Stimulated activated CD4-positive, alpha-beta T cell treated with anti-CD3 and anti-CD28 coated beads, Interleukin-15, amount 100 ng/mL, for 24 hours (primary cell): ENCODE measurements at places on chromosomes 7 and 10.
A peak's percentile ranks its signal among the peaks of the same experiment; 100 is the strongest.

DNA sequence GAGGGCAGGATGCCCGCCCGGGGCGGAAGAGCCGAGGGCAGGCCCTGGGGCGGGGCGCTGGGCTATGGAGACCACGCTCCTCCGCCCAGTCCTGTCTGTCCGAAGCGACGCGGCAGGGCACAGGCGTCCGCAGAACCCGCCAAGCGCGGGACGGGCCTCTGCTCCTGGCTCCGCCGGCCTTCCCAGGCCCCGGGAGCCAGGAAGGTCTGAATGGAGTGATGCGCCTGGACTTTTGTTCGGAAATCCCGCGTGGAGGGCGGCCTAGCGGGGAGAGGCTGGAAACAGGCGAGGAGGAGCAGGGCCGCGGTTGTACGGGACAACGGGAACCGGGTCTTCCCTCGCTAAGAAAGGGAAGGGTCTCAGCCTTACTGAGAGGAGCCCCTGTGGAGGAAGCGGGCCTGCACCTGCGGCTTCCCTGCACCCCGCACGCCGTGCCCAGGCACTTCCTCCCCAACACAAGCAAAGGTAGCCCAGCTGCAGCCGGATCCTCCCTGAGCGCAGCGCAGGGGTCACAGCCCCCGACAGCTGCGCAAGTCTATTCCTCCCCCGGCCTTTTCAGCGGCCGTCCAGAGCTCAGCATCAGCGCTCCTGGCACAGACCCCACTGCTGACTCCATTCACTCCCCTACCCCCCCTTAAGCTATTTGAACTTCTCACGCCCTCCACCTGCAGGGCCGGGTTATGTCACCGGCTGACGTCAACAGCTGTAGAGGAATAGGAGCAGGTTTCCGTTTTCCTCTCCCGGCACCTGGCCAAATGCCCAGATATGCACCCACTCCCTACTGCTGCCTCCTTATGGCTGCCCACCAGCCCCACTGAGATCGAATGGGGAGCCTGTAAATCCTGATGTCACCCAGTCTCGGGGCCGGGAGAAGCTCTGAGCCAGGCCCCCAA is 143.2 kb upstream of the RET start:
- peak; percentile 24 for DNase-seq

DNA sequence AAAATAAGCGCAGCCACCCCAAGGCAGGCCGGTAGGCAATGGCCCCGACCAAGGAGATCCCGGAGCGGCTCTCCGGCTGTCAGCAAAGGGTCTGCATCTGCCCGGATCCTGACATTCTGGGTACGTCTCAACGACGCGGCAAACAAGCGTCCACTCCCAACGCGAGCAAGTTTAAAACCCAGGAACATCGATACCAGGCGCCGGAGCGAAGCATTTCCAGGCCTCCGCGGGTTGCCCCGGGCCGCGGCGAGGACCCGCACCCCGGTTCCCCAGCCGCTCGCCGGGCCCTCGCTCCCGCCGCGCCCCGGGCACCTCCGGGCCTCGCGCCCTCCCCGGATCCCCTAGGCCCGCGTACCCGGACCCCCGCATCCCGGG is 453 bp downstream of the URGCP start:
- peak; percentile 39 for DNase-seq

DNA sequence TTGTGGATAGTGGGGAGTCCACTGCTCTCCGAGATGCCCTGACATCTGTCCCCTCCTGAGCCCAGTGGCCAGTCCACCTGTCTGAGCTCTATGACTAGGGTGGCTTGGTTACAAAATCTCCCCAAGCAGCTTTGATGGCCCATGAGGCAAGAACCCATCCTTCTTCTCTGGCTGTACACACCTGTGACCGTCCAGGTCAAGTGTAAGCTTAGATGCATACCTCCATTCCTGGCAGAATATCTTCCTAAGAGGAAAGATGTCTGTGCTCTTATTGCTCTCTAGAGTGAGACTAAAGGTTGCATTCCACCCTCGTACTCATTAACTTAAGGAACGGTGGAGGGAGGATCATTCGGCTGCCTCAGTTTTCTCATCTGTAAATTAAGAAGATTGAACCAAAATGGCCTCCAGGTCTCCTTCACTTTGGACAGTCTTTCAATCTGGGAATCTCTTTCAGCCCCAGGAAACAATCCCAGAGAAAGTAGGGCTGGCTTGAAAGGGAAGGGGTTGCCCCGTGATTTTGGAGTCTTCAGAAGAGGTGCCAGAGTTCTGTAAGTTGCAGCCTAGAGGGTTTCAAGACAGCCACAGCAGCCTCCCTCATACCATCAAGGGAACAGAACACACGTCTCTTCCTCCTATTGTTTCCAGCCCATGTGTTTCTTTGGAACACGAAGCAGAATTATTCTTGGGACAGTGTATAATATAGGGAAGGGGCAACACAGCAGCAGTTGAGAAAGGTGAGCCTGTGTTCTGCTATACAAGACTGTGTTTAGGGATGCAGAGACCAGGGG is 5.5 kb downstream of the HOXA4 start:
- DNase-seq = no peak

GRCh38 chr7:45682836-45683555 is 108.8 kb downstream of the ADCY1 start:
- DNase-seq = no peak

DNA sequence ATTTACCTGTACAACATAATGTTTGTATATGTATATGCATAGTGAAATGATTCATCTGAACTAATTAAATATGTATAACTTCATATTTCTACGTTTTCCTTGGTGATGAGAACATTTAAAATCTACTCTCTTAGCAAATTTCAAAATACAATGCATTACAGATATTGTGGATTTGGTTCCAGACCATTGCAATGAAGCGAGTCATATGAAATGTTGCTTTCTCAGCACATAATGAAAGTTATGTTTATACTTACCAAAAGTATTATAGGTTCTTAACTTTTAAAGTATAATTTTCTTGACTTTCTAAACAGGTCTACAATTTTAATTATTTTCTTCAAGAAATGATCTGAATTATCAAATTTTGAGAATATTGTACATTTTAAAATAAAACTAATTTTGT is 189.2 kb downstream of the CSTF2T start:
- no peak for DNase-seq

- peak; percentile 86 for DNase-seq
These were observed 3.4 kb upstream of the PRKCQ start for GRCh38 chr10:6583447-6583846.

GRCh38 chr10:78207216-78207615 is 173.6 kb downstream of the RPS24 start:
- no peak for DNase-seq

- DNase-seq = no peak
These were observed 16.4 kb downstream of the ZNF488 start for GRCh38 chr10:47367646-47368045.

DNA sequence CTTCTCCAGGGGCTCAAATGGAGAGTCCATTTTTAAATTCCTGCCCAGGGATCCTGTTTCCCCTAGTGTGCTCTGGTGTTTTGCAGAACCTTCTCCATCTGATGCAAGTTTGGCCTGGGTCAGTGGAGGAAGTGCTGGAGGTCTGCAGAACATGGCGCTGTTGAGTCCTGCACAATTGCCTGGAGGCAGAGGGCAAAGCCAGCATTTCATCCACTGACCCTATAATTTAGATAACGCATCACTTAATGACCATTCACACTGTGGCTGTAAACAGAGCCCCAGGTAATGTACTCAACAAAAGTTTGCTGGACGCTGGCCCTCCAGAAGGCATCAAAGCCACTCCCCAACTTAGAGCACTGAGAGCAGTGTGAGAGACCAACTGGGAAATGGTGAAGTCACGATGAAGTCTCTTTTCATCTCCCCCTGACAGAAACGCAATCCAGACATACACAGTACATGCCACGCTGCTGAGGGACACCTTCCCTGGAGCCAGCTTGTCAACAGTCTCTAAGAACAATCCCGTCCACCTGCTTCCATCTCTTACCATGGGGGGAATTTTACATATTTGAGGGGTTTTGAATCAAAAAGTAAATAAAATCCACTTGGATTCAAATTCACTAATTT is 13.4 kb downstream of the C10orf71 start:
- DNase-seq = no peak

- no peak for DNase-seq
These were observed 401.6 kb downstream of the MAGI2 start for GRCh38 chr7:79051915-79052314.

GRCh38 chr7:150914966-150915365 is 62.6 kb downstream of the AOC1 start:
- DNase-seq = no peak

- peak; percentile 20 for DNase-seq
These were observed 92.7 kb upstream of the GDF10 start for GRCh38 chr10:47207281-47207615.

GRCh38 chr7:125934539-125934938 is 1004.9 kb upstream of the POT1 start:
- DNase-seq = no peak

GRCh38 chr7:122300211-122300932 is 4.2 kb downstream of the FEZF1 start:
- no peak for DNase-seq

GRCh38 chr7:11185179-11185815 is 211.6 kb downstream of the PHF14 start:
- no peak for DNase-seq

DNA sequence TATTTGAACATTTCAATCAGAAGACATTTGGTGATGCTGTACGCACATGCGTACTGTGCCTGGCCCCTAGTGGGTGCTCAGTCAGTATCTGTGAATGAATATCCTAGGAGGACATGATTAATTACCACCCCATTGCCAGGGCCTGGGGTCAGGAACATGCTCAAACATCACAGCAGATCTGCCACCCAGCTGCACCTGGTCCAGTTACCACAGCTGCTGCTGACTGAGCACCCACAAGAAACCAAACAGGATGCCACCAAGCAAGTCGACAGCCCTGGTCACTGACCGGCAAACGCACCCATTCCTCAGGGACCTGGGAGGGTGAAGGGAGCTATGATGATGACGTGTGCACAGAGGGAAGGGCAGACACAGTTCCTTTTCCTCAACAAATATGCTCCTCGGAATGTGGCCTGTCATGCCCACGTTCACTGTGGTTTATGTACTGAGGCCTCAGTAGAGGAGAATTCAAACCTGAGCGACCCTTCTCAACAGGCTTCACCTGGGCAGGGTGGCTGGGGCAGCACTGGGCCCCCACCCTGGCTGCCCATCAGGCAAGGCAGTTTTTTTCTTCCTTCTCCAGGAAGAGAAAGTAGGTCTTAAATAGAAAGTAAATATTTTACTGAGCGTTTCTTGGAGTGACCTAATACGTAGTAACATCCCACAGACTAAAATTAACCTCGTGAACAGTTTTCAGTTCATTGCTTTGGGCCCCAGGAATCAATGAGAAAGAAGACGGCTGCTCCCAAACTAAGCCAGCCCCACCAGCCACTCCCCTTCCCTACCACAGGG is 13.4 kb downstream of the CTBP2 start:
- DNase-seq = no peak

GRCh38 chr10:48316236-48316635 is 9.8 kb downstream of the MAPK8 start:
- no peak for DNase-seq

DNA sequence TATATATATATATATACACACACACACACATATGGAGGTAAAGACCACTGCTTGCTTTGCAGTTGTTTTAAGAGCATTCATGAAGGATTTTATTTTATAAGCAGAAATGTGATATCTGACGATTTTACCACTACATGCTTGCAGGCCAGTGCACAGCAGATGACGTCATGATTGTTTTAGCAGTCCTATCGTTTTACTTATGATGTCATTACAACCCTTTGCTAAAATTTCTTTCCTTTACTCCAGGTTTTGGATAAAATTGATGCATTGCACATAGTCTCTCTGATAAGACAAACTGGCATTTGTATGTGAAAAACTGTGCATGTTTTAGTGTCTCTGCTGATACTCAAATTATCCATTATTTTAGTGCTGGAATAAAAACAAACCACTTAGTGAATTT is 9.2 kb downstream of the EGFR start:
- DNase-seq = no peak

GRCh38 chr7:111192614-111193413 is 101.9 kb downstream of the LRRN3 start:
- no peak for DNase-seq

- DNase-seq = no peak
These were observed 726 bp downstream of the MCU start for GRCh38 chr10:72692744-72692993.

DNA sequence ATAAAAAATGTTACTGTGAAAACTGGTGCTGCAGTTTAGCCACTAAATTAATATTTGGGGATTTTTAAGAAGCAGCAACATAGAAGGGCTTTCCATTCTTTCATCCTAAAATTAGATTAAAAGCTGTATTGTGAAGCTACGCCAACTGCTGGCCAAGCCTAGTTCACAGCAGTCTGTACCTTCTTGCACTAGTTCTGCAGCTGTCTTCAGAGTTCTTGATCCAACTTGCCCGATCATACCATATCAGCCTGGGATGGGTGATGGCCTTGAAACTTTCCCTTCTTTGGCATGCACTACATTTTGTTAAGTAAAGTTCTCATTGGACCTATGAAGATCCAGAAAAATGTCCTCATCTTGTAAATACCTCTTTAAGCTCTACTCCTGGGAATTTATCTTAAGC is 20.3 kb upstream of the PANK1 start:
- DNase-seq = no peak

DNA sequence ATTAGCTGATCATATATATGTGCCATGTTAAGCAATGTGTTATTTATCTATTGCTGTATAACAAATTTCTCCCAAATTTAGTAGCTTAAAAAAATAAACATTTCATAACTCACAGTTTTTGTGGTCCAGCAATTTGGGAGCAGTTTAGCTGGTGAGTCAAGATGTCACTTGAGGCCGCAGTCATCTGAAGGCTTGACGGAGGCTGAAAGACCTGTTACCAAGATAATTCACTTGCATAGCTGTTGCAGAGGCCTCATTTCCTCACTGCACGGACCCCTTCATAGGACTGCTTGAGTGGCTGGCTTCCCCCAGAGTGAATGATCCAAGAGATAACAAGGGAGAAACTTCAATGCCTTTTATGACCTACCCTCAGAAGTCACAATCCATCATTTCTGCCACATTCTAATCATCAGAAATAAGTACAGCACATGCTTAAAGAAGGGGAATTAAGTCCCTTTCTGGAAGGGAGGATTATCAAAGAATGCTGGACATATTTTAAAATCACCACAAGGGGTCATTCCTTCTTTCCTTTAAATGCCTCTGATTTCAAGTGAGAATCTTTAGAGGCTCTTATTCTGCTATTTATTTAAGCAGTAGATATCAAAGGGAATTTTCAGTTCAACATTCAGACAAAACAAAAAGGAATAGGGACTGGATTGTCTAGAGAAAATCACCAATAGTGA is 10.5 kb upstream of the SRPK2 start:
- no peak for DNase-seq

- no peak for DNase-seq
These were observed 380.7 kb downstream of the DNAJB6 start for GRCh38 chr7:157717211-157718174.

- DNase-seq = no peak
These were observed 792.6 kb upstream of the C7orf33 start for GRCh38 chr7:147798001-147798400.
